Activated CD4-positive, alpha-beta memory T cell treated with anti-CD3 and anti-CD28 coated beads for 36 hours (primary cell): ENCODE measurements at places on chromosomes 3 and 15. TPM values are rescaled to one million over a fixed set of nuclear protein-coding genes. Genes with fewer than 3 reads are reported as not detected.

GRCh38 chr3:131847966-131848510 lies 186.8 kb downstream of the CPNE4 start:
- H3K4me1 ChIP-seq = no peaks in the 10 kb centered on the region
- H3K36me3 ChIP-seq = no peaks in the 10 kb centered on the region
- H3K4me3 ChIP-seq = no peak overlapping the region
- H3K27me3 ChIP-seq = peaks cover 5% of the 10 kb centered on the region

- no peaks in the 10 kb centered on the region for H3K4me1 ChIP-seq
- no peak overlapping the region for H3K27ac ChIP-seq
- peaks cover 13% of the 10 kb centered on the region for H3K27me3 ChIP-seq
- no peaks in the 10 kb centered on the region for H3K36me3 ChIP-seq
- H3K4me3 ChIP-seq = no peak overlapping the region
- DNase-seq = no peak
Observed at GRCh38 chr3:23667536-23668429, 138.0 kb upstream of the UBE2E1 start.

DNA sequence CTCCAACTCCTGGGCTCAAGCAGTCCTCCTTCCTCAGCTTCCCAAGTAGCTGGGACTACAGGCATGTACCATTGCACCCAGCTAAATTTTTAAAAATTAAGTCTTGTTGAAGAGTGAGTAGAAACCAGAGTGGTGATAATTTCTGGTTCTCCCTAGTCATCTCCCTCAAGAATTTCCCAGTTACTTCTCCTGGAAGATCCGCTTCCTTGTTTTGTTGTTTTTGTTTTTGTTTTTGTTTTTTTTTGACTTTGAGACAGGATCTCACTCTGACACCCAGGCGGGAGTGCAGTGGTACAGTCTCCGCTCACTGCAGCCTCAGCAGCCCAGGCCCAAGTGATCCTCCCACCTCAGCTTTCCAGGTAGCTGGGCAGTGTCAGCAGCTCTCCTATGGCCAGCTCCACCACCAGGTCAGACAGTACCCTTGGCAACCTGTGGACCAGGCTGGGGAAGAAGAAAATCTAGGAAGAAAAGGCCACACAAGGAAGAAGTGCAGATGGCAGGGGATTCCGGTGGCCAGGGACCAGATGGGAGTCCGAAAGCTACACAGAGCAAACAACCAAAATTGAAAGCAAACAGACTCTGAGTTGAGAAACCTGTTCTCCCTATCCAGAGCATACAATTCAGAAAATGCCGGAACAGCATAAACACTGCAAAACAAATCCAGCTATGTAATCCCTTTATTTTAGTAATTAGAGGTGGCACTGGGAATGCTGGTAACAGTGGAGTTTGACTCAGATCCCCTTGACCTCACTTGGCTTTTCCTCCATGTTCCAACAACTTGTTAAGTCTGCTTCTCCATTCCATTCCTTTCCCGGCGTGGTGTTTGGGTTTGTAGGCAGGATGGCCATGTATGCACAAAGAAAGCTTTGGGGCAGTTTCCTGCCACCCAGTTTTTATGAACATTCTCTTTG lies 266.6 kb upstream of the CTDSPL start:
- no peak for DNase-seq
- no peaks in the 10 kb centered on the region for H3K36me3 ChIP-seq
- no peaks in the 10 kb centered on the region for H3K4me1 ChIP-seq
- H3K4me3 ChIP-seq = no peak overlapping the region

DNA sequence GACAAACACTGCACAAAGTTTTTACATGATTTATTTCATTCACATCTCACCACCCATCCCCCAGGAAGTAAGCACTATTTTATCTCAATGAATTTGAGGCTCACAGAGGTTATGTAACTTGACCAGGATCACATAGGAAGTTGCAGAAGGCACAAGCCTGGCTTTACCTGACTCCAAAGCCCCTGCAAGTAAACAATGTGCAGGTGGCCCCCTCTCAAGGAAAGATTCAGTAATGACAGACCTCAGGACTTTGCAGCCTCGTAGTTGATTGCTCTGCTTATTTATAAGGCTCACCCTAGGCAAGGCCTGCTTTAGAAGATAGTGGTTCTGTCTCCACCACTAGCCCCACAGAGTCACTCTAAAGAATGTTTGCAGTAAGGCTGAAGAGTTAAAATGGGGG lies 79.8 kb upstream of the MDFIC2 start:
- H3K4me1 ChIP-seq = no peaks in the 10 kb centered on the region
- H3K27ac ChIP-seq = no peak overlapping the region
- peaks cover 1% of the 10 kb centered on the region for H3K27me3 ChIP-seq
- H3K36me3 ChIP-seq = no peaks in the 10 kb centered on the region

DNA sequence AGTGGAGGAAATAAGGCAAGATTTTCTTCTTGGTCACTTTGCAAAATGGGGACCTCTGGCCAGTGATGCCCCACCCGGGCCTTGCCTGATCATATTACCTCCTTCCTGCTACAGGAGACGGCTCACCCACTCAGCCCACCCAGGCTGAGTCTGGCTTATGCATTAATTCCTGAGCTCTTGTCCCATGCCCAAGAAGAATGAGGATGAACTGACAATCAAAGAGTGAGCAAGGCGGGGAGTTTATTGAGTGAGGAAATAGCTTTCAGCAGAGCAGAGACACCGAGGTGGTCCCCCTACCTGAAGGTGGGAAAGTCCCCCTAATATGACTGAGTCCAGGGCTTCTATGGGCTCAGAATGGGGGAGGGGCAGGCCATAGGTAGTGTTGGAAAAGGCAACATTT lies 107.5 kb downstream of the EOMES start:
- H3K27ac ChIP-seq = no peak overlapping the region
- H3K36me3 ChIP-seq = peaks cover 10% of the 10 kb centered on the region
- H3K4me3 ChIP-seq = no peak overlapping the region
- no peaks in the 10 kb centered on the region for H3K27me3 ChIP-seq

GRCh38 chr3:126371096-126371705 lies 14.0 kb upstream of the KLF15 start:
- H3K36me3 ChIP-seq = no peaks in the 10 kb centered on the region
- no peaks in the 10 kb centered on the region for H3K4me1 ChIP-seq
- no peaks in the 10 kb centered on the region for H3K27me3 ChIP-seq
- no peak overlapping the region for H3K27ac ChIP-seq
- DNase-seq = no peak
- H3K4me3 ChIP-seq = no peak overlapping the region

DNA sequence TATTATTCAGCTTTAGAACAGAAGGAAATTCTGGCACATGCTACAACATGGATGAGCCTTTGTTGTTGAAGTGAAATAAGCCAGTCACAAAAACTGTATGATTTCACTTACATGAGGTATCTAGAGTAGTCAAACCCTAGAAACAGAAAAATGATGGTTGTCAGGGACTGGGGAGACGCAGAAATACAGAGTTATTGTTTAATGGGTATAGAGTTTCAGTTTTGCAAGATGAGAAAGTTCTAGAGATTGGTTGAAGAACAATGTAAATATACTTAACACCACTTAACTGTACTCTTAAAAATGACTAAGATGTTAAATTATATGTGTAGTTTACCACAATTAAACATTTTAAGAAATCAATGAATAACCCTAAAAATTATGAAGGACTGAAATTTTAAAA lies 15.8 kb downstream of the SPTSSB start:
- DNase-seq = no peak
- H3K4me1 ChIP-seq = peaks cover 3% of the 10 kb centered on the region
- H3K27ac ChIP-seq = no peak overlapping the region
- peaks cover 6% of the 10 kb centered on the region for H3K27me3 ChIP-seq
- H3K4me3 ChIP-seq = no peak overlapping the region

DNA sequence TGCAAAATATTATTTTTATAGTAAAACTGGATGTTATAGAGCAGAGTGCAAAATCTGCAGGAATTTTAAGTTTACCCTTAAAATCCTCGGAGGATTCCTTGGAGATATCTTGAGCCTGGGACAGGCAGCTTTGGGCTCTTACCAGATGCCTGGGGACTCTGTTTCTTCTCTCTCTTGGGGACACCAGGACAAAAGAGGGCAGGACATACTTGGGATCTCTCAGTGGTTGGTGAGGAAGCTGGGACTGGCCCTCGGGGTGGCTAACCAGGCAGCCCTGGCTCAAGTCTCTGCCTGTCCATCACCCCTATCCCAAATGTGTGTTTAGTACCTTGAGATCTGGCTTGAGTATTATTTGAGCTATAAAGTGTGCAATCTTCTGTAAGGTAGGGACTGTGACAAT lies 38.6 kb downstream of the TKT start:
- H3K27me3 ChIP-seq = peaks cover 2% of the 10 kb centered on the region
- H3K27ac ChIP-seq = no peak overlapping the region
- H3K36me3 ChIP-seq = no peaks in the 10 kb centered on the region
- DNase-seq = no peak
- no peaks in the 10 kb centered on the region for H3K4me1 ChIP-seq
- no peak overlapping the region for H3K4me3 ChIP-seq

ETV5 gene
- total RNA-seq = 1.3 TPM

TTLL13 gene
- 0.73 TPM for total RNA-seq

BTD gene
- 8.7 TPM for total RNA-seq
